Epithelial cell of esophagus (primary cell): ENCODE measurements at places on chromosomes 7 and 10.

DNA sequence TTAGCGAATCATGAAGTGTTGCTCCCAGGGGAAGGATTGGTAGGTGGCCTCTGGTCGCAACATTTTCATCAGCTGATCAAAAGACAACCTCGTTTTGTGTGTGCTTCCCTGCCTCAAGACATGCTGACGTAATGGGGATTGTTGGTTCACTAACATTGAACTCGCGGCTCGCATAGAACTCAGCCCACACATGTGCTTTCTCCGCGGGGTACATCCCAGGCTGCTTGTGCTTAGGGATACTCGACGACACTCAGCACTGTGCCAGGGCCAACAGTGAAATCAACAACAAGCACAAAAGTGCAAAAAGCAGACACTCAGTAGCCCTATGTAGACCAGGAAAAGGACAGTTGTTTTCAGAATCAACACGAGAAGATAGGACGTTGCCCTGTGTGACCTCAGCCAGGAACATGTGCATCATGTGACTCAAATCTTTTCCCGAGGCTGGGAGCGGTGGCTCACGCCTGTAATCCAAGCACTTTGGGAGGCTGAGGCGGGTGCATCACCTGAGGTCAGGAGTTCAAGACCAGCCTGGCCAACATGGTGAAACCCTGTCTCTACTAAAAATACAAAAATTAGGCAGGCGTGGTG is 20.8 kb downstream of the WIPI2 start:
- DNase-seq = no peak

DNA sequence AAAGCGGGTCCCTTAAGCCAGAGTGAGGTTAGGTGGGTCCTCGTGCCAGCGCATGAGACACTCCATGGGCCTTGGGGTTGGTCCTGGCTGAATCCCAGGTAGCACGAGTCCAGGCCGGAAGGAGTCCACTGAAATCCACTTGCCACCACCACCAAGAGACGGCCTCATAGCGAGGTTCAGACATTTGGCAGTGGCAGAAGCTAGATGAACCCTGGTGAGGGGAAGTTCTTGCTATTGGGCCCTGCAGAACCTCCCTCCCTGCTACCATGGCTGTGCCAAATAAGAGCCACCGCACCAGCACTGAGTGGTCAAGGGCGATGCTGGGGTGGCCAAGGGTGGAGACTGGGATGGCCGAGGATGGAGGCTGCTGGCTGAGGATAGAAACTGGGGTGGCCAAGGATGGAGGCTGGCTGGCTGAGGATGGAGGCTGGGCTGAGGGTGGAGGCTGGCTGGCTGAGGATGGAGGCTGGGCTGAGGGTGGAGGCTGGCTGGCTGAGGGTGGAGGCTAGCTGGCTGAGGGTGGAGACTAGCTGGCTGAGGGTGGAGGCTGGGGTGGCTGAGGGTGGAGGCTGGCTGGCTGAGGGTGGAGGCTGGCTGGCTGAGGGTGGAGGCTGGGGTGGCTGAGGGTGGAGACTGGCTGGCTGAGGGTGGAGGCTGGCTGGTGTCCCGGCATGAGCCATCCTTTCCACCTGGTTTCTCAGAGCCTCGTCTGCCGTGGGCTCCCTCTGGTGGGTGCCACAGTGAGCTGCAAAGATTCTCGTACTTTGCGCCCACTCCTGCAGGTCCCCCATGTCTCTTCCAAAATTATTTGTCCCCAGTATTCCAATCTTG is 88.2 kb downstream of the ELFN1 start:
- peak; percentile 8 for DNase-seq

- DNase-seq = peak; percentile 79
Observed at GRCh38 chr10:30803892-30804322, 174.4 kb upstream of the LYZL2 start.

- DNase-seq = no peak
Observed at GRCh38 chr10:112532189-112532588, 85.2 kb downstream of the VTI1A start.

GRCh38 chr10:6535156-6535764 is 44.8 kb downstream of the PRKCQ start:
- no peak for DNase-seq

DNA sequence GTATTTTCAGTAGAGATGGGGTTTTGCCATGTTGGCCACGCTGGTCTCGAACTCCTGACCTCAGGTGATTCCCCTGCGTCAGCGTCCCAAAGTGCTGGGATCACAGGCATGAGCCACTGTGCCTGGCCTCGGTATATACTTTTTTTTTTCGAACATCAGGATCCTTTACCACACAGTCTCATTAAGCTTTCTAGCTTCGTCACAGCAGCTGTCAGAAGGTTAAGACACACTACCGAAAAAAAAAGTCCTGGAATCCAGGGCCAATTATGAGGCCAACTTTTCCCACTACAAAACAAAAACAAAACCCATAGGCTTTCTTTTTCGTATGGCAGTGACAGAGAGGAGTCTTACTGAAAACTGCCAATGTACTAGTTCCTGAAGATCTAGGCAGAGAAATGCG is 30.7 kb downstream of the ZC3HC1 start:
- DNase-seq = no peak

DNA sequence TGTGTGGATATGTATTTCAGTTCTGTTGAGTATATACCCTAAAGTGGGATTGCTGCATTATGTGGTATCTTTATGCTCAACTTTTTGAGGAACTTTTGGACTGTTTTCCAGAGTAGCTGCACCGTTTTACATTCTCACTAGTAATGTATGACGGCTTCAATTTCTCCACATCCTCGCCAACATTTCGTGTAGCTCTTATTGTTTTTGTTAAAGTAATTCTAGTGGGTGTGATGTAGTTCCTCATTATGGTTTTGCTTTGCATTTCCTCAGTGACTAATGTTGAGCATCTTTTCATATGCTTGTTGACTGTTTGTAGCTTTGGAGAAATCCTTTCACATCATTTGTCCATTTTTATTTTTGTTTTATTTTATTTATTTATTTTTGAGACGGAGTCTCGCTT is 4.5 kb downstream of the STMP1 start:
- DNase-seq = no peak

DNA sequence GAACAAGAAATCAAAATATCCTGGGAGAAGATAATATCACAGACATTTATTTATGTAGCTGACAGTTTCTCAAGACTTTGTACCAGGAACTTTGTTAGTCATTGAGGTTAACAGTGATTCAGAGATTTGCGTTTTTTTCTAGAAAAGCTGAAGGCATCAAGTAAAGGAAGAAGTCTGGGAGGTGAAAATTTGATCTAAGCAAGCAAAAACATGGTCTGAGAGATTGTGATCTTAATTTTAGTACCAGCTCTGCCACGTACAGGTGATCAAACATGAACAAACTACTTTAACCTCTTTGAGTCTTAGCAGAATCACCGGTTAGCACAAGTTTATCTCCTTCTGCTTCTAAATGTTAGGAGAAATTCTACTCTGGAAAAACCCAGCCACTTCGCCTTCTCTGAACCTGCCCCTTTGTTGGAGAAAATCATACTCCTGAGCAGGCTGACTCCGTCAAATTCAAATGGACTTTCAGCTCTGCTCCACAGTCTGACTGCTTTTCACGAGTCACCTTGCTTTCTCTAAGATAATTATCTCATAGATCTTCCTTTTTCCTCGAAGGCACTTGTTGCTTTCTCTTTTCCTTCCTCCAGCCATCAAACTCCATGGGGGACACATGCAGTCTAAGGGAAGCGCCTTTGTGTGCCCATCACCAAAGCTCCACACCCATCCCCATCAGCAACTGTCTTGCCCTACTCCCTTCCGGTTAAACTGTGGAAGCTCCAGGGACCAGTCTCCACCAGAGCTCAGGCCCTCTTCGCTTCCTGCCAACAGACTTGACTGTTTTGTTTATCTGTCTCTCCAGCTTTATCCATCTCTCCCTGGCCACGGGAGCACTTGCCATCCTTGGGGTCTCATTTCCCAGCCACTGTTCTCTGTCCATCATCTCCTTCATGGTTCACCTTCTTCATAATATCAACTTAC is 86.3 kb downstream of the PRKCQ start:
- DNase-seq = peak; percentile 85

GRCh38 chr7:67301667-67302066 is 305.0 kb downstream of the TYW1 start:
- no peak for DNase-seq

DNA sequence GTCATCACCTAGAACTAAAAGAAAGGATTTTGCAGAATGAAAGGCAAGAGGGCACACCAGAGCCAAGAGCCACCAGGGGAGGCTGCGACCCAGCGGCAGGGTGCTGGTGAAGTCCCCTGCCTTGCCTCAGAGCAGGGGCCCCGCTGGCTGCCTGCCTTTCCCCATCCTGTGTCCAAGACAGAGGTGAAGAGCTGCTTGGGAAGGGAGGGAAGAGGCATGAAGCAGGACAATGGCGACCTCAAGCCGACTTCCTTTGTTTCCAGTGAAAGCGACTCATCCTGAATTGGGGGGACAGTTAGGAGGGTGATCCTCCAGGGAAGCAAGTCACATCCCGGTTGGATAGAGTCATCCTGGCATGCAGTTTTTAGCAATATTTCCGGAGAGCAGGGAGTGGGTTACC is 255.5 kb upstream of the YAE1 start:
- no peak for DNase-seq

GRCh38 chr10:132912713-132913558 is 29.4 kb downstream of the CFAP46 start:
- DNase-seq = no peak

DNA sequence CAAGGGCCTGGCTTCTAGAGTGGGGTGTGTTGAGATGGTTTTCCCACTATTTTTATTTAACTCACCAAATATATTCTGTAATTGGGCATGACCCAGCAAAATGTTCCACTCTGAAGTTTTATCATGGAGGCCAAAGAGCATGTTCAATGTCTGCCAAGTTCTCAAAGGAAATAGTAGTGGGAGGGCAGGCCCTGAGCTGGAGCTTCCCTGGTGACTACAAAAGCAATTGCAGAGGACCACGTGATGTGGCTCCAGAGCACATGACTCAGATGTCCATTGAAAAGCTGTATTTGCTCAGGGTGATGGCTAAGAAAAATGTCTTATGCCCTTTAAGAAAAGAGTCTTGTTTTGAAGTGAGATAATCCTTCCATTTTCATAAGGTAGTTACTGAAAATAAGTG is 1024.8 kb downstream of the LRMDA start:
- peak; percentile 29 for DNase-seq

DNA sequence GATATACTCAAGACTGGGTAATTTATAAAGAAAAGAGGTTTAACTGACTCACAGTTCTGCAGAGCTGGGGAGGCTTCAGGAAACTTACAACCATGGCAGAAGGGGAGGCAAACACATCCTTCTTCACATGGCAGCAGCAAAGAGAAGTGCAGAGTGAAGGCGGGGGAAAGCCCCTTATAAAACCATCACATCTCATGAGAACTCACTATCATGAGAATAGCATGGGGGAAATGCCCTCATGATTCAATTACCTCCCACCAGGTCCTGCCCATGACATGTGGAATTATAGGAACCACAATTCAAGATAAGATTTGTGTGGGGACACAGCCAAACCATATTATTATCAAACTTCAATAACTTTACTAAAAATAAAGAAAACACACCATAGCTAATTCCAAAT is 30.4 kb upstream of the JAZF1 start:
- DNase-seq = no peak

- peak; percentile 39 for DNase-seq
Observed at GRCh38 chr7:99195867-99196266, 12.0 kb downstream of the KPNA7 start.

- no peak for DNase-seq
Observed at GRCh38 chr10:22218448-22218847, 633 bp upstream of the EBLN1 start.

DNA sequence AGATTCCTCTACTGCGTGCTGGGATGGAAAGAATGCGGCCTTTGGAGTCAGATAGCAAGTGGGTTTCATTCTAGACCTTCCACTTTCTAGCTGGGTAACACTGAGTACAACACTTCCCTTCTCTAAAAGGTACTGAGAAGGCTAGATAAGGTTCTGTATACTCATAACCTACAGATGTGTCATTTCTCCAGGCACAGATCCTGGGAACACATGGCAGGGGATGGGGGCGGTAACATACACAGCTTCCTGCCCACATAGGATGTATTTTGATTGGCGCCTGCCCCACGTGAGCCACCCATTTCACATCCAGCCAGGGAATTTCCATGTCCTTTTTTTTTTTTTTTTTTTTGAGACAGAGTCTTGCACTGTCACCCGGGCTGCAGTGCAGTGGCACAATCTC is 31.8 kb downstream of the KLRG2 start:
- DNase-seq = peak; percentile 49

- no peak for DNase-seq
Observed at GRCh38 chr10:132066812-132067211, 1.1 kb downstream of the JAKMIP3 start.

GRCh38 chr7:139855498-139856270 is 26.6 kb downstream of the TBXAS1 start:
- DNase-seq = no peak

GRCh38 chr10:123297175-123297574 is 143.0 kb downstream of the BUB3 start:
- DNase-seq = no peak

- DNase-seq = no peak
Observed at GRCh38 chr10:101892782-101893391, 49.3 kb upstream of the KCNIP2 start.

- no peak for DNase-seq
Observed at GRCh38 chr7:131835141-131835540, 278.7 kb upstream of the PODXL start.

DNA sequence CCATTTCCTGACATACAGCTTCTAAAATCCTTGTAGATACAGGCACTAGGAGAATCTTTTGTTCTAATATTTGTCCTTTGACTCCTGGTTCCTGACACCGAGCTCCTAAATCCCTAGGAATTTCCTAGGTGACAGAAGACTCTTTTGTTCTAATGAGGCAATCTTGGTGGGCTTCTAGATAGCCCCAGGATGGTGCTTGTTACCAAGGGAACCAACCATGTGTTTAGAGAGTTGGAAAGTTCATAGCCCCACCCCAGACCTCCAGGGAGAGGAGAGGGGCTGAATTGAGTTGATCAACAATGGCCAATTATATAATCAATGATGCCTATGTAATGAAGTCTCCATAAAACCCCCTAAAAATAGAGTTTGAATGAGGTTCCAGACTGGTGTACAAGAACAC is 145.1 kb downstream of the JMJD1C start:
- no peak for DNase-seq

GRCh38 chr10:61758433-61758832 is 95.7 kb downstream of the CABCOCO1 start:
- no peak for DNase-seq

- no peak for DNase-seq
Observed at GRCh38 chr10:51348622-51349021, 274.3 kb downstream of the PRKG1 start.

GRCh38 chr7:141844256-141844655 is 3.0 kb upstream of the PRSS37 start:
- DNase-seq = no peak

DNA sequence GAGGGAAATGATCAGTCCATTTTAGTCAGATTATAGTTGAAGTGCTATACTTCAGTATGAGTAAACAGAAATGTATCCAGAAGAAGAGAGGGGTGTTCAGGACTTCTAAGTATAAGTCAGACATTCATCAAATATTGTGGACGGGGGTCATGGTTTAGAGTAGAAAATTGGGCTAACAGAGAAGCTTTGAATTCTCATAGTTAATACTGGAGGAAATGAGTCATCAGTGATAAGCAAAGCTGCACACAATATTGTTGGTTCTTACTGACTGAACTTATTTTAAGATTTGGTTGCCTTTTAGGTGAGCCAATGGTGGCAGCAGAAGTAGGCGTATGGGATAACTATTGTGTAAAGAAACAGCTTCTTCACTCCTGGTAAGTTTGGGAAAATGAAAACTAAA is 1.7 kb upstream of the SUMF2 start:
- DNase-seq = no peak
